ENCODE measurements at places on chromosomes 7 and 10.

DNA sequence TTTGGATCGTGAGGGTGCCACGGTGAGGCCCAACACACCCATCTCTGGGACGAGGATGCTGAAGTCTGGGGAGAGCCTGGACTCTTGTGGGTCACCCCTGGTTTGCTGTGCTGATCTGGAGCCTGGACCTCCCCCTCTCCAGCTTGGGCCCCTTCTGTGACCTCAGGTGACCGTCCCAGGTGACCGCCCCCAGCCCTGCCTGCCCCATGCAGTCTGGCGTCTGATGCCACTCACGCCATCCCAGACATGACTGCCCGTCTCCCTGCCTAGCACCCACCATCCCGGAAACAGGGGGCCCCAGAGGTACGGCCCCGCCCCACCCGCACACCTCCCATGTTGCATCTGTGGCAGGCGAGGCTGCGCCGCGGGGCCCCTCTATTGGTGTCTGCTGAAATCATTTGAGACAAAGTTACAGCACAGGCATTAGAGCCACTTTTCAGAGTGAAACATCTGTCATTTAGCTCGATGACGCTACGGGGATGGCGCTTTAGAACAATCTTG is 21.1 kb downstream of the UNCX start:
- DNase-seq, result no peak

- no peak for DNase-seq
These were observed 18.6 kb upstream of the MTPN start for GRCh38 chr7:135995748-135996147.

- DNase-seq, result no peak
These were observed 447.4 kb upstream of the PFKP start for GRCh38 chr10:2619916-2620315.

DNA sequence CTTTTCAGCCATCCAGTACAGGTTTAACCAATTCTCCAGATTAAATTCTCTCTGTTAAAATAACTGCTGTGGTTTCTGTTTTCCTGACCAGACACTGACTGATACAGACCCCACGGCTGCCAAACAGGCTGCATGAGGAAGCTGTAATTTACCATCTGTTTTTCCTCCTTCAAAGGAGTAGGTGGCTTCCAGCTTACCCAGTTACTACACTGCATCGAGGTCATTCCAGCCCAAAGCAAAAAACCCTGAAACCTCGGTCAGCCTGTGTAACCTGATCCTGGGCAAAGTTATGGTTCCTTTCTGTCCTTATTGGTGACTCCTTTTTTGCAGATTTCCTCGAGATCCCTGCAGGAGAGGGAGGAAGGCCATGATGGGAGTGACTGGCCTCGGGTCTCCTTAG is 27.9 kb upstream of the LOXL4 start:
- DNase-seq, result no peak

DNA sequence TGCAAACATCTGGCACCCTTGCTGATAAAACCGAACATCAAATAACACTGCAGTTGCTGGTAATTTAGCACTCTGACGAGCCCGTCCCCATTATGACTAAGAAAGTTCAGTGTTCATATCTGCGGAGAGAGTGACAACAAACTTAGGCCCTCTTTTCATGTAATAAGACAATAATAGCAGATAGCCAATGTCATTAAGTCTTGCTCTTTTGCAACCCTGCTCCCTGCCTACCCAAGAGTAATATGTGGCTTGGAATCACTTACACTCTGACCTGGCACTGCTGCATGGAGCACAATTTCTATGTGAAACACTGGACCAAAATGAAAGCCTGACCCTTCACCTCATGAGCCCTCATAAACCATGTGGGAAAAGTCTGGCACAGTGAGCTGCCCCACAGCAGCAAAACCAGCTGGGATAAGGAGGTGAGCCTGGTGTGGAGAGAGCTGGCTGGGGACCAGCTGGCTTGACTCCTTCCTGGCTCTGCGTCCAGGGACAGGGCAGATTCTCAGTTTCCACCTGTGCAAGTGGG is 86.5 kb downstream of the HIPK2 start:
- no peak for DNase-seq

DNA sequence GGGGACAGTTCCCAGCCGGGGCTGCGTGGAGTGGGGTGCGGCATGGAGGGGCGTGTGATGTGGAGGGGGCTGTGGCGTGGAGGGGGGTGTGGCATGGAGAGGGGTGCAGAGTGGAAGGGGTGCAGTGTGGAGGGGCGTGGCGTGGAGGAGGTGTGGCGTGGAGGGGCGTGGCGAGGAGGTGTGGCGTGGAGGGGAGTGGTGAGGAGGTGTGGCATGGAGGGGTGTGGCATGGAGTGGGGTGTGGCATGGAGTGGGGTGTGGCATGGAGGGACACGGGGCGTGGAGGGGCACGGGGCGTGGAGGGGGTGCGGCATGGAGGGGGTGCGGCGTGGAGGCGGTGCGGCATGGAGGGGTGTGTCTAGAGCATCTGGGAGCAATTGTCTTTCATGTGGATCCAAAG is 33.6 kb downstream of the NKX6-2 start:
- DNase-seq, result no peak

GRCh38 chr7:73758581-73759138 is 11.4 kb downstream of the CLDN3 start:
- DNase-seq, result no peak

DNA sequence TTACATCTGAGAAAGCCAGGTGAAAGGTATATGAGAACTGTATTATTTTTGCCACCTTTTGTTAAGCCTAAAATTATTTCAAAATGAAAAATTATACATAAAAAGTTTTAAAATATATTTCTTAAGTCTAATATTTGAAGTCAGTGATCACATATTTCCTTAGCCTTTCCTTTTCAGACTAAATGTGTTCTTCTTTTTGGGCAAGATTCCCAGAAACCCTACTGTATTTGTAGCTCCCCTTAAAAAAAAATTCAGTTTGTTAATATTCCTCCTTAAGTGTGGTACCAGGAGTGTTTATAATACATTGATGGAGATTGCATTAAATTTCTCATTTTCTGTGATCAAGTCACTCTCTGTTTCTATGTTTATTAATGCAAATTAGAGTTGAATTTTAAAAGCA is 22.8 kb downstream of the DNAJC1 start:
- no peak for DNase-seq

DNA sequence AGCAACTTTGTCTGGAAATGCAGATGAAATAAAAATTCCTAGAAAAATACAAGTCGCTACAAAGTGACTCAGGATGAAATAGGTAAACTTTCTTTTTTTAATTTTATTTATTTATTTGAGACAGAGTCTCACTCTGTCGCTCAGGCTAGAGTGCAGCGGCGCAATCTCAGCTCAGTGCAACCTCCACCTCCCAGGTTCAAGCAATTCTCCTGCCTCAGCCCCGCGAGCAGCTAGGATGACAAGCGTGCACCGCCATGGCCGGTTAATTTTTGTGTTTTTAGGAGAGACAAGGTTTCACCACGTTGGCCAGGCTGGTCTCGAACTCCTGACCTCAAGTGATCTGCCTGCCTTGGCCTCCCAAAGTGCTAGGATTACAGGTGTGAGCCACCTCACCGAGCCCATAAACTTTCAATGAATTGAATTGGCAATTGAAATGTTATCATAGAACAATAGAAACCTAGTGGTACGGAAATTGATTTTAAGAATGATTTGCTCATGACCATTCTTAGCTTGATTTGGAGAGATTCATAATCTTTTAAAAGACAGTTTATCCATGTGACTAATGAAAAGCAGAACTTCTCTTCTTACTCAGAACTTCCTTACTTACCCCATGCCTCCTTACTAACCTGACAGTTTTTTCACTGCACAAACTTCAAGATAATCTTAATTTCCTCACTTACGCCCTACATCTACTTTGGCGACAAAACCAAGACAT is 161.7 kb downstream of the FAM107B start:
- DNase-seq, result no peak
